Kasumi-1 (cell line): ENCODE measurements at places on chromosomes 11 and 22.

GRCh38 chr22:37157516-37158285 is 8.0 kb upstream of the IL2RB start:
- DNase-seq, result no peak

DNA sequence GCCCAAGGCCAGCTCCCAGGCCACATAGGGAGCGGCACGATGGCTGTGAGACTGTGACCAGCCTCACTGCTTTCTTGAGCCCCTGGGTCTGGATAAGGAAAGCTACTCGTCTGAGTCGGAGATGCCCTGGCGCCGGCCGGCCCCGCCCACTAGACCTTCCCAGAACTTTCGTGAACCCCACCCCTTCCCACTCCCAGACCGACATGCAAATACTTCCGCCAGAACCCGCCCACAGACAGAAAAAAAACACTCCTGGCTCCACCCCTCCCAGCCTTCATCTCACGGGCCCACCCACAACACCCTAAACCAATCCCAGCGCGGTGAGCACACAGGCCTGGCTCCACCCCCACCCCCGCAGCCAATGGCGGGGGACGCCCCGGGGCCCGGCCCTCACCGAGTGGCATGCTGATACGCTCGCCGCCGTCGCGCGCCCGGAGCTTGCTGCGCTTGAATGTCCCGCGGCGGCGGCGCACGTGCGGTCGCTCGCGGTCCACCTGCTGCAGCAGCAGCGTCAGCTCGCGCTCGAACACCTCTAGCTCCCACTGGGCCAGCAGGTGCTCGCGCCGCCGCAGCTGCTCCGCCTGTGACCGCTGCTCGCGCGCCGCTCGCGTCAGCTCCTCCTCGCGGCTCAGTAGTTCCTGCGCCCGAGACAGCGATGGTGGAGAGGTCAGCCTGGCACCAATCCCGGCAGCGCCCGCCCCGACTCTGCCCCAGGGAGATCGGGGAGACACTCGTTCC is 7.0 kb downstream of the MAP3K11 start:
- no peak for DNase-seq

DNA sequence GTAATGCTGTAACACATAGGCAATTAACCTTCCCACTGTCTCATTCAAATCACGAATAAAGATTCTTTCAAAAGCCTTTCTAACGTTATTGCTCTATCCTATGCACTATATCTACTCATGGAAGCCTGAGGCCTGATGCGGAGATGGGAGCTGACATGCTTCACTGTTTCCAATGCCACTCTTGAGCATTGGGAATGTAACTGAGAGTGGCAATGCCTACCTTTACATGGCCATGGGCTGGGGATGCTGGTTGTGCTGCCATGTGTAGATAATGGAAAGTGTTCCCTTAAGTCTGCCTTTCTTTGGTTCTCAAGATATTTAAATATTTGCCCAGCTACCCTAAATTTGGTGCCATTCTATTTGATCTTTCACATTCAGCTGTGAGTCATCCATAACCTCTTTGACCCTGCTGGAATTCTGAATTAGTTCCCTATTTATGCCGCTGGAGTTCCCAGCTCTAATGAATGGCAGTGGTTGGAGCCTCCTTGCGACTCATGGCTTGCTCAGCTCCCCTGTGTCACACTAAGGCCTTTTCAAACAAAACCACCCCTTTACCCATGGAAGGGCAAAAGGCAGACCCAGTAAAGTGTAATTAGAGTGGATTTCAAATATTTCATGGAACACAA is 21.4 kb upstream of the DKK3 start:
- DNase-seq, result no peak

DNA sequence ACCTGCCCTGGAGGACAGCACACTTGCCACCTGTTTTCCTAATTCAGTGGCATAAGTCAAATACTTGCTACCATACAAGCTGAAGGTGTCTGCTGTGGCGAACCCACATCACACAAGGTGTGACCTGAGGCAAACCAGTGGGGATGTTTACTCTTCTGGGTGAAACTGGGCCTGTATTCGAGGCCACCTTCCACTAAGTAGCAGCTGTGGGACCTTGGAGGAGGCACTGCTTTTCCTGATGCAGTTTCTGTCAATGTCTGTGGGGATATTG is 927.4 kb downstream of the BRD1 start:
- DNase-seq, result no peak

GRCh38 chr11:34105957-34106504 is 602 bp downstream of the NAT10 start:
- DNase-seq, result peak; percentile 34

GRCh38 chr11:18650859-18651557 is 16.9 kb upstream of the SPTY2D1 start:
- peak; percentile 96 for DNase-seq

GRCh38 chr11:117781627-117782026 is 15.4 kb downstream of the DSCAML1 start:
- DNase-seq, result no peak

GRCh38 chr11:12797996-12798395 is 123.8 kb downstream of the TEAD1 start:
- no peak for DNase-seq

DNA sequence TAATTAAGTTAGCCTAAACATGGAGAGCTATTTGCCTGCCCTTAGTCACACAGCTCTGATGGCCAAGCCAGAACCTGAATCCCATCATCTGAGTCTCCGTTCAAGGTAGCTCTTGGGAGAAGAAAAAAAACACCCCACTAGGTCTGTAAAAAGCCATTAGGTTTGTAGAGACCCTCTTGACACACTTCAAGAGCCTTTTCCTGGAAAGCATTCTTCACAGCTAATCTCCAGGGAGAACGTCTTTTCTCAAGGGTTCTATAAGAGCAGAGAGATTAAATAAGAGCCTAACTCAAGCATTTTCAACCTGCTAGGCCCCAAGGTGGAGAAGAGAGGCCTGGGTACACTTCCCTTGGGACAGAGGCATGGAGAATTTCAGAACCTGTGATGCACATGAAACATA is 61.6 kb upstream of the NAV2 start:
- no peak for DNase-seq

DNA sequence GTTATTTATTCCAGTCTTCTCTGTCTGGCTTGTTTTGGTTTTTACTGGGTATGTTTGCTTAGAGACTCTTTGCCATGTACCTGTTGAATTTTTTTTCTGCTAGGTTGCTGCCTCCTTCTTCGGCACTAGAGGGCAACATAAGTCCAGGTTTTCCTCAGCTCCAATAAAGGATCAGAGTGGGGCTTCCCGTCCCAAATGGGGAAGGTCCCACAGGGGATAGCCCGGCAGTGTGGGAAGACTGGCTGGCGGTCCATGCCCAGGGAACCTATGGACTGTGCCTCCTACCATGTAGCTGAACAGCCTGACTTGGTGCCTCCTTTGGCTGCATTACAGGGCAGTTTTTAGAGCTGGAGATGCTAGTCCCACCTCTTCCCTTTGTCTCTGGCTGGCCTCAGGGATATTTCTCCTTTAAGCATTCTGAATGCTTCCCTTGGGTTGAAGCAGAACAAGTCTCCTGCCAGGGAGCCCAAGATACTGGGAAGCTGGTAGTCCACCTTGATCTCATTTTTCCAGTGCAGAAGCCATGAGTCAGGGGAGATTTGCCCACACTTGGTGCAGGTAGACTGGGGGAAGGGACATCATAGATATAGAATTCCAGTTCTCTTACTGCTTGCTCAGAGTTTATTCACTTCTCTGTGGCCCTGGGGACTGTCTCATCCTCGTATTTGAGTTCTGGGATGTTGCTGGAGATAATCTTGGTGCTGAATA is 60.2 kb downstream of the BRD1 start:
- DNase-seq, result peak; percentile 79

DNA sequence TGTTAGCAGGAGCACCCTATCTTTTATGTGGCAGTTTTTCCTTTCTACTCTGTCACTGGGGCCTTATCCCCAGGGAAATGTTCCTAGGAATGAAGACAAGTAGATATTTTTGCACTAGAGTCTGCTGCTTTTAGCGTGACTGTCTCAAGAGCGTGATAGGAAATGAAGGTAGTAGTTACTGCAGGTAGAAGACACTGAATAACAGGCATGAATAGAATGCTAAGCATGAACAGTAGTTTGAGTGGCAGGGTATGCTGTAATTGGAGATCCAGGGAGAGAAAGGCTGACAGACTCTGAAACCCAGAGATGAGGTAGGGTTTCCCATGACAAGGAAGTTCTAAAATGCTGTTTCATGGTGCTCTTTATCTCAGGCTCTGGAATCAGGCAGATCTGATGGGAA is 475.1 kb downstream of the NELL1 start:
- no peak for DNase-seq

GRCh38 chr11:75149766-75150465 is 991 bp upstream of the SLCO2B1 start:
- DNase-seq, result no peak

GRCh38 chr22:24525416-24526037 is 29.4 kb downstream of the GUCD1 start:
- DNase-seq, result peak; percentile 65

DNA sequence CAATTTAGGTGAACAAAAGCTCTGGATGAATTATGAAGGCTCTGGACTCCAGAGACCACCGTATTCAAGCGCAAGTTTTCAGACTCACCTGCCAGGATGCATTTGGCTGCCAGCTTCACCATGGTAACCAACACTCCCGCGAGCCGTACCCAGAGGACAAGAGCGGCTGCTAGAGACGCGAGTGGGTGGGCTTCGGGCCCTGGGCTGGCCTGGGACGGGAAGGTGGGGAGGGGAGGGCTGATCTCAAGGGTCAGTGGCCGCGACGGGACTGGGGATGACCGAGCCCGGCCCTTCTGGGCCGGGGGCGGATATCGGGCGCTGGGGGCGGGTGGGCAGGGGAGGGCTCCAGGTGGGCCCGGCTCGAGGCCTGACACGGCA is 344 bp downstream of the IFT27 start:
- peak; percentile 6 for DNase-seq
